ENCODE measurements at places on chromosomes 4 and X.

GRCh38 chrX:71067712-71068043 is 456 bp downstream of the SNX12 start:
- no peak for DNase-seq

GRCh38 chr4:6840062-6840976 is 57.8 kb downstream of the KIAA0232 start:
- DNase-seq: peak; percentile 64

DNA sequence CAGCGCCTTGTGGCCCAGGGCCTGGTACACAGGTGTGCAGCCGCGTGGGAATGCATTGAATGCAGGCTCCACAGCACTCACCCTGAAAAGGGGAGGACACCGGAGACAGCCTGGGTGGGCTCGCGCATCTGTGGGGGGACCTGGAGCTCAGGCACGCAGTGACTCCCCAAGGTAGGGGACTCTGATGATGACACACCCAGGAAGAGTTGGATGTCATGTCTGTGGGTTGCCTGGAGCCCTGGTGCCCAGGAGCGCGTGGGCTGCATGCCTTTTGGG is 32.7 kb upstream of the HTRA3 start:
- no peak for DNase-seq

DNA sequence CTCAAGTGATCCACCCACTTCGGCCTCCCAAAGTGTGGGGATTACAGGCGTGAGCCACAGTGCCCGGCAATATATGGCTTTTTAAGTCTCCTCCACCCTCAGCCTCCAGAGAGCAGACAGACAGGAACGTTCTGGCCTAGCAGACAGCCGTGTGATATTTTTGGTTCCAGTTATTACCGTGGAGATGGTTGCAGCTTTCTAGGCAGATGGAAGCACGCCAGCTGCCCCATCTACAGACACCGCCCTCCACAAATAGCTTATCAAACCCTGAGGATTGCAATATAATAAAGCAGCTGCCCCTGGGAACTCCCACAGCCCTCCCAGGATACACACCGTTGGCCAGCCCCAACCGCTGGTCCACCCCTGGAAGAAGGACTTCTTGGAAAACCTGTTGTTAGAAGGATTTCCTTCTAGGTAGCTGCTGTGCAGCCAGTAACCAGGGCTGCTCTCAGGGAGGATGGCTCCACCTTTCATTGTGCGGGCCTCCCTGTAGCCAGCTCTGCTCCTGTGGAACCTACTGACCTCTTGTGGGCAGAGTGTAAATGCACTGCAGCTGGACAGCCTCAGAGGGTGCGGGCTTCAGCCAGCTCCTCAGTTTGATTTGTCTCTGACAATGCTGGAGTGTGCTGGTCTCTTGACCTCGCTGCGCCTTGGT is 44.0 kb downstream of the SLC25A5 start:
- DNase-seq: peak; percentile 81

DNA sequence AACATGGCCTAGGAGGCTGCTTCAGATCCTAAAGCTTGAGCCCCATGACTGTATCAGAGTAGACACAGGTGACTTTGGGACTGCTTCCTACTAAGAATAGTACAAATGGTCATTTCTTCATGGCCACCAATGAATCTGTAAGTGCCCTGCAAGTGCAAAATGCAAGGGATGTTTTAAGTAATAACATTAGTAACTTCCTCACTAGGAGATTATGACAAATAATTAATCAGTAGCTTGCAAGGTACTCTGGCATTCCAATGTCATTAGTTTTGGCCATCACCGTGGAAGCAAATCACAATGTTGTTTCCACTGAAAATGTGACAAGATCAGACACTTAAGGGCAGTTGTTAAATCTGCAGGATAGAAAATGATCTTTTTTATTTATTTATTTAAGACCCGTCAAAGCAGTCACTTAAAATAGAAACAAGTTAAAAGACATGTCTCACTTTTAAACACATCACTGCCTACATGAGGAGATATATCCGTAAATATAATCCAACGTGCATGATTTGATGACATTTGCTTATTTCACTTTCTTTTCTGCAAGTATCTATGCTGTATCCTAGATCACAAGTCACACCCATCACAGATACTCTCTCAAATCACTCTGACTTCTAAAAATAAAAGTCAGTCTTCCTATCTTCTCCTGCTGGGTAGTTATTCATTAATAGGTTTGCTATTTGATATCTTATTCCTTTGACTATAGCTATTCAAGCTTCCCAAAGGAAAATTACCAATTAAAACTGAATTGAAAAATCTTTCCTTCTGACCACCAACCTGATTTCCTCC is 400.6 kb downstream of the IL15 start:
- no peak for DNase-seq

DNA sequence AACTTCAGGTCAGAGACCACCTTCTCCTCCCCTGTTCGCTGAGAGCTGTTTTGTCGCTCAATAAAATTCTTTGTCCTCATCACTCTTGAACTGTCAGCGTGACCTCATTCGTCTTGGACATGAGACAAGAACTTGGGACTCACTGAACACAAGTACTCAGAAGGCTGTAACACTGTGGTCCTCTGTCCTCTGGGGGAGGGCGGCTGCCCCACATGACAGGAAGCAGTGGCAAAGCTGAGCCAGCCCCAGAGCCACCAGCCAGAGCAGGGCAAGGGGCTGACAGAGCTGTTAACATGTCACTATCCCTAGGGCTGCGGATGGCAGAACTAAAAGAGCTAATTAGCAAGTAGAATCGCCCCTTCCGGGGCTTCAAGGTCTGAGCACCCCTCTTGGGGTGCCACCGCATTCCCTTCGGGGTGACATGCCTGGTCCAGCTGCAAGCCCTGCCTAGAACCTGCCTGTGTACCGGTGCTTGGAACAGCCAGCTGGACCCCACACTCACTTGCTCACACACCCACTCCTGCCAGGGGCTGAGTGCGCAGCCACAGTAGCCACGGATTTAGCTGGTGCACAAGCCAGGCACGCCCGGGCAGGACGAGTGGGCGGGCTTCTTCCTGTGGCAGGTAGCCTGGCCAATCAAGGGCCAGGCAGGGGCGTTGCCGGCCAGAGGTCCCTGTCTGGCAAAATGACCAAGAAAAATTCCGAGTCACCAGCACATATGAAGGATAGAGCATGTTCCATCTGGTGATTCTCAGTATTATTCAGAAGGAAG is 648.6 kb upstream of the AGA start:
- no peak for DNase-seq

DNA sequence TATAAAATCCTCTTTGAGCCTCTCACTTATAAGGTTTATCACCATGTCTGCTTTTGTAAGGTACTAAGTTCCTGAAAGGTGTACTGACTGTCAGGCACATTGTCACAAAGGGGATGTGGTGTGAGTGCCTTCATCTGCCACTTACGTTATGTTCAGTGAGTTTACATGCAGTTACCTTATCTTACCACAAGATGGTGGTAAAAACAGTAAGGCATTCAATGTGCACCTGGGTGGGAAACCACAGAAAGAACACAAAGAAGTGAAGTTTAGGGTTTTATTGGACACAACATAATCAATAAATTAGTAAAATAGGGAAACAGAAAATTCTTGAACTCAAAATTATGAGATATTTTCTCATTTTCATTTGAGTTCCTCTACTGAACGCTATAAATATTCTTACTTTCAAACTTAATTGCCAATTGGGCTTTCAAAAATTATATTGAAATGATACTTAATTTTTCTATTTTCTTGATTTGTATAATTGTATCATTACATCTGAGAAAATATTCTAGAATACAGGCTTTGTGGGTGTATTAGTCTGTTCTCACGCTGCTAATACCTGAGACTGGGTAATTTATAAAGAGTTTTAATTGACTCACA is 650.8 kb downstream of the PCDH7 start:
- peak; percentile 64 for DNase-seq

DNA sequence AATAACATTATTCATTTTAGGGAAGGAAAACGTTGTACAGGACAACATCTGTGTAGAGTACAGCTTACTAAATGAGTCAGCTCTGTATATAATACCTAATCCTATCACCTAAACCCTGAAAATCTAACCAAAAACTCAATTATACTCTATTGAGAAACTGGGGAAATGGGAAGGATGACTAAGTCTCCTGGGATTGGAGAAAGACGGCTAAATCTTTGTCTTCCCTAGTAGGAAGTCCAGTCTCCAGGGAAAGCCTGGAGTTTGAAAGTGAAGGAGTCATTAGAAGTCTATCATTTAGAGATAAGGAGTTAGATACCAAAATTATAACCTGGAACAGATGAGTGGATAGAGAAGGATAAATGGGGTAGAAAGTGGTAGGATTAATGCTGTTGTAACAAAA is 286.5 kb downstream of the STK32B start:
- DNase-seq: no peak

DNA sequence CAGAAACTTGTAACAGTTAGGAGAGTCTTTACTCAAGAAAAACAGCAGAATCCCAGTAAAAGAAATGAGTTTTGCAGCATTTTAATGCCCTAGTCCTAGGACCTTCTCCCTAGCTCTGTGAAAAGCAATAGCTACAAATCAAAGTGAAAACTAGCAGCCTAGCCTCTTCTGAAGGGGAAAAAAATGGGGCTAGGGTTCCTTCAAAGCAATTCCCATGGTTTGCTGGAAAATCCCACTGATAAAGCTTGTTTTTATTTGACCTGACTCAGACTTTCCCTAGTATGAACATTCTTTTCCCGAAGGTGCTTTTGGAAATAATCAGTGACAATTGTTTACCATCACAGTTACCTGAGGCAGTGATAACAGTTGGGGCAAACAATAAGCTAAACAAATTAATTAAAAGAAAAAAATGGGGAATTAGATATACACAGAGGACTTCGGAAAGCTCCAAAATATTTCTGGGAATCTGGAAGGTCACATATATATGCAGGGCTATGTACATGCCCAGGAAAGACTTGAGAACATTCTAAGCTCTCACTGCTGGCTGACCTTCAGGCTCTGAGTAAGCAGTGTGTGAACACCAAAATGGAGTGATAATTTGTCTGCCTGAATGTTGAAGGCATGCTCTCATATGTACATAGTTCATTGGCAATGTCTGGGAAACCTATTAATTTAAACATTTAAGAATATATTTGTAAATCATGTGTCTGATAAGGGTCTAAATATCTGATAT is 285.9 kb downstream of the KCTD8 start:
- DNase-seq: no peak

GRCh38 chrX:154484255-154485149 is 1.9 kb downstream of the UBL4A start:
- DNase-seq: no peak

DNA sequence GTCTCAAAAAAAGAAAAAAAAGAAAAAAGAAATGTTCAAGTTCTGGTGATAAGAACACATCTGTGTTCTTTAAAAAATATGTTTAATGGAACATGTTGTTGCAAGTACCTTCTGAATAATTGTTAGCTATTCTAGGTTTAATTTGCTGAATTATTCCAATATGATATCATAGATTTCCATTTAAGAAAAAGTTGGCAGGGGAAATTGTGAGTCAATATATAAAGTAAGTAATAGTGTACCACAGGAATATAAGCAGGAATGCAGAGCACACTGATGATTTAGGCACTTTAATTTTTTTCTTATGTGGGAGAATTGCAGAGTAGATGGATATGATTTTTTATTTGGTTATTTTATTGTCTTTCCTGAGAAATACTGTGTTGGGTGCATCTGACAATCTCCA is 190.7 kb downstream of the RPA4 start:
- no peak for DNase-seq

GRCh38 chr4:186765138-186765537 is 41.5 kb upstream of the FAT1 start:
- DNase-seq: no peak

DNA sequence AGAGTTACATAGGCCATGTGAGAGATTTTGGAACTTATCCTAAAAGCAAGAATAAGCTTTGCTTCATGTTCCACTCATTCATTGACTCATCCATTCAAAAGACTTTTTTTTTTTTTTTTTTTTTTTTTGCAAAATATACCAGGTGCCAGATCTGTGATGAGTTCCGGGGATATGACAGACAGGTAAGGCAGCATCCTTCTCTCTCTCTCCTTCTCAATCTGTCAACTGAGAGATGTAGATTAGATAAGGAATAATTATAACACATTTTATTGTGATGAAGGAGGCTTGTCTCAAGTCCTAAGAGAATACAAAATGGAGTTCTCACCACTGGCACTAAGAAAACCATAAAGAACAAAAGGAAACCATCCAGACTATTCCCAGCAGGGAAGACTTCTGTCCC is 190.2 kb upstream of the CPEB2 start:
- no peak for DNase-seq

DNA sequence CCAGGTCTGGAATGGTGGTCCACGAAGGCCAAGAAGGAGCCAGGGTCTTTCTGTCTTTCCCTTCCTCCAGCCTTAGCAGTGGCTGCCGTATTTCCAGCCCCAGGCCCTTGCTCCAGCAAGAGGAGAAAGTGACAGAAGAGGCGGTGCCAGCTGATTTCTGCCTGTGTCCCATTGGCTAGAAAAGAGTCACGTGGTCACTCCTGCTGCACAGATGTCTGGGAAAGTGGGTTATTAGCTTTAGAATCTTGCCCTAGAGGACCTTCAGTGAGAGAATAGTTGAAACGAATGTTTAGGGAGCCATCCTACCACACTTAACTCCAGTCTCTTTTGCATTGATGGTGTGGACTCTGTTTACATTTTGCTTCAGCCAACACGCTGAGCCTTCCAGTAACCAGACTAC is 99.3 kb upstream of the BCOR start:
- DNase-seq: no peak

DNA sequence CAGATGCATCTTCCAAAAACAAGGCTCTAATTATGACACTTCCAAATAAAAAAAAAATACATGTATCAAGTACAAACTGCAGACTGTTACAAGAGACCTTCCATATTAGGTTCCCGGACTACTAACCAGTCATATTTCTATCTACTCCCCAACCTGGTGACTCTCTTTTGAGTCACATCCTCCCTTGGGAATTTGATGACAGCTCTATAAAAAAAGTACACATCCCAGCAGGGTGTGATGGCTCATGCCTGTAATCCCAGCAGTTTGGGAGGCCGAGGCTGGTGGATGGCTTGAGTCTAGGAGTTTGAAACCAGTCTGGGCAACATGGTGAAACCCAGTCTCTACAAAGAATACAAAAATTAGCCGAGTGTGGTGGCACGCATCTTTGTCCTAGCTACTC is 14.9 kb downstream of the RPGR start:
- peak; percentile 66 for DNase-seq

Data from choroid plexus epithelial cell (primary cell).